ENCODE measurements at places on chromosomes 5 and 9.

DNA sequence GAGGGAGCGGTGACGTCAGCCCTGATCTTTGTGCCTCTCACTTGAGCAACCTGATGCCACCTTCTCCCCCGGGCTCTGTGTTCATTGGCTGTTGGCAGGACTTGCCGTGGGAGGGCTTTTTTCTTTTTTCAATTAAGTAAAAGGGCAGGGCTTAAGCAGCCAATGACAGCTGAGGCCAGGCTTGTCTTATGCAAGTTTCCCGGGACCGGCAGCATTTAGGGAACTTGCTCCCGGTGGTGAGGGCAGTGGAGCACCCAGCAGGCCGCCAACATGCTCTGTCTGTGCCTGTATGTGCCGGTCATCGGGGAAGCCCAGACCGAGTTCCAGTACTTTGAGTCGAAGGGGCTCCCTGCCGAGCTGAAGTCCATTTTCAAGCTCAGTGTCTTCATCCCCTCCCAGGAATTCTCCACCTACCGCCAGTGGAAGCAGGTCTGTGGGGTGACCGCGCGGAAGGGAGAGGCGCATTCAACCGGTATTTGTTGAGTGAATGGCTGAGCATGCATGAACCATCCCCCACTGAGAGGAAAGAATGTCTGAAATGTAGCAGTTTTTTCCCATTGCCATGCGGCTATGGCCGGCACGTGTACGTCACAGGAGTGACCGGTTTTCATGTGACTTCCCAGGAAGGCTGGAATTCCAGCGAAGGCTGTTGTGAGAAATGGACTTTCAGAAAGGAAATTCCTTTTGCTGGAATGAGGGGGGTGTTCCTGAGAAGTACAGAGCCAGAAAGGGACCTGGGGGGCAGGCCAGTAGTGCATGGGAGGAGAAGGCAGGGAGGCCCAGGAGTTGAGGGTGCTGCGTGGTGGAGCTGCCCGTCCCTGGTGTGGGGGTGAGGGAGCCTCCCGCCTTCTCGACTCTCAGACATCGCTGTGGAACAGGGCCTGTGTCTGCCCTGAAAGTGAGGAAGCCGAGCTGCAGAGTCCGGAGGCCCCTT is 29.0 kb downstream of the PTGES2 start:
- peak; percentile 92 for DNase-seq

GRCh38 chr5:54646356-54647101 is 129.0 kb downstream of the SNX18 start:
- DNase-seq: peak; percentile 62

DNA sequence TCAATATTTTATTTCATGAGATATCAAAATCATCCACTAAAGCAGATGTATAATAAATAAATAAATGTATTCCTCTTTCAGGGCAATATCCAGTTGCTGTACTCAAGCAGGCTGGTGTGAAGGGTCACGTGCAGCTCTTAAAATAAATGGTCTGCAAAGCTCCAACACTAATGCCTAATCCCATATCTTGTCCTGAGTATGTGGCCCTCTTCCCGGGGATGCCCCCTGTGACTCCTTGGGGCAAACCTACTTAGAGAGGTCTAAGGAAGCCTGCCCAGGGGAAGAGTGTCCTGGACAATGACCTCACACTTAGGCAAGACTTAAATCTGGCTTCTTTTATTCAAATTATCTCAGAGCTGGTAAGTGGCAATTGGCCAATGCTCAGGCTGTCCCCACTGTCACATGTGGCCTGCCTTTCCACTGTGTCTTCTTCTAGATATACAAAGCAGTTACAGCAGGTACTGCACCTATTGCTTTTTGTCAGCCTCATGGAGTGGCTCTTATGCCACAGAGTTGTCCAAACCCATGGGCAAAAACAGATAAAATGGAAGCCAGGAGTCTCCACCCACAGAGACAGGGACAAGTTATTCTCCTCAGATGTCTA is 55.3 kb downstream of the SEMA5A start:
- no peak for DNase-seq

DNA sequence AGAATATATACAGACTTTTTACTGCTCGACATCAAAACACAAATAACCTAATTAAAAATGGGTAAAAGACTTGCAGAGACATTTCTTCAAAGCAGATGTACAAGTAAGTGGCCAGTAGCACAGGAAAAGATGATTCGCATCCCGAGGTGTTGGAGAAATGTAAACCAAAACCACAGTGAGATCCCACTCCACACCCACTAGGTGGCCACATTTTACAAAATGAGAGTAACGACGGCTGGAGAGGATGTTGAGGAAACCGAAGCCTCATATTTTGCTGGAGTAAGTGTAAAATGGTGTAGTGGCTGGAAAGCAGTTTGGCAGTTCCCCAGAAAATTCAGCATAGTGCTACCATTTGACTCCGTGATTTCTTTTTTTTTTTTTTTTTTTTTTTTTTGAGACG is 21.3 kb upstream of the GBGT1 start:
- DNase-seq: peak; percentile 64

GRCh38 chr5:54516051-54516655 is 1.4 kb upstream of the SNX18 start:
- DNase-seq: no peak

GRCh38 chr5:37727238-37727637 is 112.6 kb downstream of the GDNF start:
- DNase-seq: no peak

- DNase-seq: no peak
Observed at GRCh38 chr9:93308676-93309075, 124.7 kb downstream of the WNK2 start.
